ENCODE measurements at places on chromosomes 3 and 15.

GRCh38 chr15:57589754-57590153 is 1.9 kb upstream of the MYZAP start:
- no peak for DNase-seq

DNA sequence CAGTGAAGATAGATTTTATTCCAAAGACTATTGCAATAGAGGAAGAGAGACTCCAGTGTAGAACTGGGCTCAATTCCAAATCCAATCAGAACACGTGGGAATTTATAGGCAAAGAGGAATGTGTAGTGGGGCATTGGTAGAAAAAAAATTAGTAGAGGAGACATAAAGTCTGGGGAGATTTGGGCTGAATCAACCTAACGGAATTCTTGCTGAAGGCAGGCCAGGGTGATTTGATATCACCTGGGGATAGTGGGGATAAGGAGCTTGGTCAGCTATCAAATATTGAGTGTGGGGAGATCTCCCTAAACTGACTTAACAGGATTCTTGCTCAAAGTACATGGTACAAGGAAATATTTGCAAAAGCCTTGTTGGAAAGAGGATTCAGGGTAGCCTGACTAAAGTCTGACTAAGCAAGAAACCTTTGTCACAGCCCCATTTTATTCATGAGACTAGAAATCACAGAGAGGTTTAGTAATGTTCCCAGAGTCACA is 29.6 kb downstream of the SST start:
- DNase-seq, result no peak

GRCh38 chr15:85837011-85837433 is 42.3 kb upstream of the KLHL25 start:
- DNase-seq, result peak; percentile 38

- peak; percentile 8 for DNase-seq
Observed at GRCh38 chr3:102733791-102734563, 299.2 kb downstream of the ZPLD1 start.

- DNase-seq, result peak; percentile 60
Observed at GRCh38 chr3:58164199-58164879, 46.4 kb downstream of the DNASE1L3 start.

DNA sequence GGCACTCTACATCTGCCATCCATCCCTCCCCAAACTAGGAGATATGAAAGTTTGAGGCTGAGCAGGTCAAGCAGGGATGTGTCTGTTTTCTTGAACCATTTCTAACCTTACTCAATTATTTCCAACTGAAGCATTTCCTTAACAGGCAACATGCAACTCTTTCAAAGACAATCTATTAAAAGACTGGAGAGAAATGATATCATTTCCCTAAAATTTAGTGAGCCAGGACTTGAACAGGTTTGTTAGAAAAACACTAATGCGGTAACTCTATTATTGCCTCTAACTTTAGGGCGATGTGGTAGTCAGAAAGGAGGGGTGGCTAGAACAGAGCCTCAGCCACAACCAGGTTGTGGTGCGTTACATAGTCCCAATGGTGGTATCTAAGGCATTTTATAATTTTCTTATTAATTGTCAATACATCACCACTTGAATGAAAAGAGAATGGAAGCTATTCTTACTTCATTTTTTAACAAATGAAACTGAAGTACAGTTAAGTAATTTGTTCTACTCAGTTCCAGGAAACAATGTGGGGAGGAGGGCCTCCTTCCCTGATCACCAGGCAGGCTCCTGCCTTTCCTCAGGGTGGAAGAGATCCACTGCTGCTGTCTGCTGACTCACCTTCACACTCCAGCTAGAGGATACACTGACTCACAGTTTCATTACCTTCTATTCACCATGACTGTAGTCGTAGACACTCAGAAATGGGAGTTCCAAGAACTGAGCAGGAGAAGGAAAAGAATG is 22.8 kb downstream of the MYO1E start:
- peak; percentile 93 for DNase-seq
